ENCODE measurements at places on chromosomes 4 and X.

DNA sequence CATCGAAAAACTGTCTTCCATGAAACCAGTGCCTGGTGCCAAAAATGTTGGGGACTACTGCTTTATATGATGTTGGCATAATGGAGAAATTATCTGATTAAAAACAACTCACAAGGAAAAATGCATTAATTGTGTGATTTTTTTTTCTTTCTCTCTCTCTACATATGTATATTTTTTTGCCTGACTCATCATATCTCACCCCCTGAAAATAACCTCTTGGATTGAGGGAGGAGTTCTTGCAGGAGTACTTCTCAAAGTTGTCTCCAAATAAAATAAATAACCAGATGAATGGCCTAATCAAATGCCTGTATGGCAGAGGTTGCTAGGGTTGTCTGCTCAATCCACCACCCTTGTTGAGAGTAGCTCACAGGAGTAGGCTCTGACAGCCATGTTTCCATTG is 19.9 kb upstream of the TNIP3 start:
- no peak for DNase-seq

DNA sequence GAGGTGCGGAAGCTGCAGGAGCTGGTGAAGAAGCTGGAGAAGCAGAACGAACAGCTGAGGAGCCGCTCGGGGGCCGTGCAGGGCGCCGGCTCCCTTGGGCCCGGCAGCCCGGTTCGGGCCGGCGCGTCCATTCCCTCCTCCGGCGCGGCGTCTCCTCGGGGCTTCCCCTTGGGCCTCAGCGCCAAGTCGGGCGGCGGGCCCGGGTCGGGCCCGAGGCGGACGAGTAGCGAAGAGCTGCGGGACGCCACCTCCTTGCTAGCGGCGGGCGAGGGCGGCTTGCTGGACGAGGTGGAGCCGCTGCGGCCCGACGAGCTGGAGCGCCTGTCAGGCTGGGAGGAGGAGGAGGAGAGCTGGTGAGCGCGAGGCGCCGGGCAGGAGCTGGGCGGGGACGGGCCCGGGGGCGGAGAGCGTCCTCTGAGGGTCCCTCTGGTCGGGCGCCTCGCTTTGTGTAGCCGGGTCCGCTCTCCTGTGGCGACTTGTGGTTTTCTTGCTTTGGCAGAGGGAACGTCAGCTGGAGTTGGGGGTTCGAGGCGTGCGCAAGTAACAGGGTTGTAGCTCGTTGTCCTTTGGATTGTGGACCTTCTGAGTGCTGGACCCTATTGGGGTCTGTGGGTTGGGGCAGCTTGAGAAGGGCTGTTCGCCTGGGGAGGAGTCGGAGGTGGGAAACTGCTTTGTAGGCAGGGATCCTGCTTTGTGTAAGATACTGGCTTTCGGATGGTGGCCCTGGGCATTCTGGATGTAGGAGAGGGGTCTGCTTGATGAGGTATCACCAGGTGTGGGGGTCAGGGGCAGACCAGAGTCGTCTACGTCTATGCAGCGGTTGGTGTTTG is 662 bp downstream of the SLAIN2 start:
- DNase-seq, result peak; percentile 54

DNA sequence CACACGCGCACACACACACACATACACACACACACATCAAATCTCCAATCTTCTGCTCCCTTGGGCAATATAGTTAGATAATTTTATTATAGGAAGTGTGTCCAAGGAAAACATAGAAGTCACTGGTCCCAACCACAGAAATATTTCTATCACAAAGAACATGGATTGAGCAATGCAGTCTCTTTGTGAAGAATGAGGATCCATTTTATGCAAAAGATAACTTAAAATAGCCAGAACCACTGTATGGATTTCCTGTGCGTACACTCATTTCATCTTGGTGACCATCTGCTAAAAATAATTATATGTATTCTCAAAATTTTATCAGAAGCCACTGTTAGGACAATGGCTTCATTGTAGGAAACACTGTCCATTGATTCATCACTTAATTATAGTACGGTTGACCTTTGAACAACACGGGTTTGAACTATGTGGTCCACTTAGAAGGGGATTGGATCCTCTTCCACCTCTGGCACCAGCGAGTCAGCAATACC is 169.6 kb upstream of the MXRA5 start:
- DNase-seq, result no peak

DNA sequence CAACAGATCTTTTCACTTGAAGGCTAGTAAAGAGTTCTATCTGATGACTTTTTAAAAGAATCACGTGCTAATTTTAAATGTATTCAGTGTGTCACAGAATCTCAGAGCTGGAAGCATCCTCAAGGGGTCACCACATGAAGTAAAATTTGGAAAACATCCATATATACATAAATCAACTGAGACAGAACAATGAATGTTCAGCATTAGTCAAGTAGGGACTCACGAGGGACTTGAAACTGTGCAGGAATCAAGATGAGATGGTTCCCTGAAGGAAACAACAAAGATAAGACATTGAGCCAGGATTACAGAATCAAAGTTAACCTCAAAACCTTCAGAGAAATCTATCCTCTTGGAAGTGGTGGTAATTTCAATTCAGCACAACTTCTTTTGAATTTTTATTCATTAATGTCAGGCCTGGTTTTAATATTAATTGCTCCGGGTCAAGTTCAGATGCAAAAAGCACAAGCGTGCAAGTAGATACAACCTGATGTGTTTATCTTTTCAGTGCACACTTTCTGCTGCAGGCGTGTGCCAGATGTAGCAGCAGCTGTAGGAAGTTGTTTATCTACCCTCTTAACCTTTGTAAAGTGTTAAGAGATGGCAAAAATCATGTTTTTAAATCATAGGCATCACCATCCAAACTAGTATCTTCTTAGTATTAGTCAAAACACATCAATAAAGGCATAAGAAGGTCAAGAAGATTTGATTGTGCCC is 87.7 kb upstream of the SRD5A3 start:
- DNase-seq, result no peak

DNA sequence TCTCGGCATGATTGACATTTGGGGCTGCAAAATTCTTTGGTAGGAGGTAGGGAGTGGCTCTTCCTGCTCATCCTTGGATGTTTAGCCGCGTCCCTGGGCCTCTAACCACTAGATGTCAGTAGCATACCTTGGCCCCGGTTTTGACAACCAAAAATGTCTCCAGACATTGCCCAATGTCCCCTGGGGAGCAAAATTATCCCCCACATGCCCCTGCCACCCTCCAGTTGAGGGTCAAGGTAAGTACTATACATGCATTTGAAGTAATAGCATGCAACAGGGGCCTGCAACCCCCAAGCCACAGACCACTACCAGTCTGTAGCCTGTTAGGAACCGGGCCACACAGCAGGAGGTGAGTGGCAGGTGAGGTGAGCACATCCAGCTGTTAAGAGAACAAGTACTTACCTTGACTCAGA is 17.6 kb upstream of the KIAA1210 start:
- DNase-seq, result no peak

- DNase-seq, result no peak
Observed at GRCh38 chr4:71296945-71297344, 41.9 kb upstream of the SLC4A4 start.

- no peak for DNase-seq
Observed at GRCh38 chr4:119490335-119490734, 138.3 kb downstream of the PDE5A start.

DNA sequence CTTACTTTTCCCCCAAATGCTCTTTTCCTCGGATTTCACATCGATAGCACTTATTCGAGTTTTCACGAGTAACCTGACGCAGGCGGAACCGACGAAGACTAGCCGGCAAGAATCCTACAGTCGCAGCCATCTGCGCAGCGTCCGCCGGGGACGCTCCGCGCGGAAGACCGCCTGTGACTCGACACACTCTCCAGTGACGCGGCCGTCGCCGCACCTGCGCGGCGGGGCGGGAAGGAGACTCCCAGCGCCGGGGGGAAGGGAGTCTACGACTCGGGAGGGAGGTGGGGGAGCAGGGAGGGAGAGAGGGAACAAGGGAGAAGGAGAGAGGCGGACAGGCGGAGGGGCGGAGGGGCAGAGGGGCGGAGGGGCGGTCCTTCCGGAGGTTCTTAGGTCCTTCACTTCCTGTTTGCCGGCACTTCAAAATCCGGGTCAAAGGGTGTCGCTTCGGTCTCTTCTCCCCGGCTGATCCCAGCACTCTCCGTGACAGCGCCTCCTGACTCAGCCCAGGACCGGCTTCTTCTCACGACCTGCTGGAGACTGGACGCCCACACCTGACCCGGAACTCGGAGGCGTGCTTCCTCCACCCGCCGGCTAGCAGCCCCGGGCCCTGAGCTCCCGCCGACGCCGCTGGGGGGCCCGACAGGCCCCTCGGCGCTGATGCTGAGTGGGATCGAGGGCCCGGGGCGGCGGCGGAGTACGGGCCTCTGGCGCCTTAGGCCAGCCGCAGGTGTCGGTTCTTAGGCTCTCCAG is at the start of gene USP38:
TSS of gene USP38 (plus strand) at position 415 of the 750 bp plus-strand sequence. CDS start 534 bp downstream, outside the sequence.
- peak; percentile 88 for DNase-seq

DNA sequence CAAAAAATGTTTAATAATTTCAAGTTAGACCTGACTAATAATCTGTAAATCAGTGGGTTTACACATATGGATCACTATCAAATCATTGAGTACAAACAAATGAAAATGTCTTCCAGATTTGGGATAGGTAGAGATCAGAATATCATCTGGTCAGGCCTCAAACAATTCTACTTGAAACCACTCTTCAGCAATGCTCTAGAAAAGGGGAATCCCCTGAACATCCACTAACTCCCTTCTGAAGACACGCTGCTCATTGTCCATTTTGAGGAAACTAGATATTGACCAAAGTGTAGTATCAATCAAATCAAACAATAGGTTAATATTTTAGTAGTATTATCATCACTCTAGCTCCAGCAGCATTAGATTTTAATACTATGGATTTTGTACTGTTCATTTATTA is 46.3 kb downstream of the SULT1E1 start:
- DNase-seq, result no peak

GRCh38 chr4:146436423-146437162 is 85.1 kb downstream of the SLC10A7 start:
- no peak for DNase-seq

DNA sequence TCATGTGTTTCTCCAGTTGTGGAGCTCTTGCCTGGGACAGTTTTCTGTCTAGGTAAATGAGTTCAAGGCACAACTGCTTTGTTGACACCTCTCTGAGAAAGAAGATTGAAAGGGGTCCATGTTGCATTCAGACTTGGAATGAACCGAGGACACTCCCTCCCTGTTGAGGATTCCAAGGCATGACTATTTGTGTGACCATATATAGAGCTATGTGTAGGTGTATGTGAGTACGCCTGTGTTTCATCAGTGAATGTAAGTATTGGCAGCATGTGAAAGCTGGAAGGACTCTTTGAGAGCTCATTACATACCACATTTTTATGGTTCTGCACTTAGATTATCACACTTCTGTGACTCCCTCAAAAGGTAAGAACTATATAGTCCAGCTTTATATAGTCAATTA is 3.4 kb downstream of the HEPH start:
- DNase-seq, result no peak

GRCh38 chr4:95417531-95417930 is 131.2 kb downstream of the UNC5C start:
- no peak for DNase-seq

DNA sequence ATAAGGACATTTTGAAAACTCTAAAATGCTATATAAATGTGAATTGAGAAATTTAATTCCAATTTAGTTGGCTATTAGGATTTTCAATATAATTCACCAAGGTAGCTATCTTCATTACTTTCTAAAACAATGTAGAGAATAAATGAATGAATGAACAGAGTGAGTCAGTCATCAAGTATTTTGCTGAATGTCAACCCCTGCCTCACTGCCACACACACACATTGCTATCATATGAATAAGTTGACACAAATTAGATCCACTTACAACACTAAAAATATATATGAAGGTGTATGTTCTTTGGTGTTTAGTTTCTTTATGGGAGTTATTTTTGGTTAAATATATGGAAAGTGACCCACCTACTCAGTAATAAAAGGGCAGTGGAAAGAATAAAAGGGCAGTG is 141.4 kb upstream of the SMIM10 start:
- DNase-seq, result no peak

GRCh38 chr4:21879187-21879586 is 69.4 kb downstream of the KCNIP4 start:
- DNase-seq, result no peak

DNA sequence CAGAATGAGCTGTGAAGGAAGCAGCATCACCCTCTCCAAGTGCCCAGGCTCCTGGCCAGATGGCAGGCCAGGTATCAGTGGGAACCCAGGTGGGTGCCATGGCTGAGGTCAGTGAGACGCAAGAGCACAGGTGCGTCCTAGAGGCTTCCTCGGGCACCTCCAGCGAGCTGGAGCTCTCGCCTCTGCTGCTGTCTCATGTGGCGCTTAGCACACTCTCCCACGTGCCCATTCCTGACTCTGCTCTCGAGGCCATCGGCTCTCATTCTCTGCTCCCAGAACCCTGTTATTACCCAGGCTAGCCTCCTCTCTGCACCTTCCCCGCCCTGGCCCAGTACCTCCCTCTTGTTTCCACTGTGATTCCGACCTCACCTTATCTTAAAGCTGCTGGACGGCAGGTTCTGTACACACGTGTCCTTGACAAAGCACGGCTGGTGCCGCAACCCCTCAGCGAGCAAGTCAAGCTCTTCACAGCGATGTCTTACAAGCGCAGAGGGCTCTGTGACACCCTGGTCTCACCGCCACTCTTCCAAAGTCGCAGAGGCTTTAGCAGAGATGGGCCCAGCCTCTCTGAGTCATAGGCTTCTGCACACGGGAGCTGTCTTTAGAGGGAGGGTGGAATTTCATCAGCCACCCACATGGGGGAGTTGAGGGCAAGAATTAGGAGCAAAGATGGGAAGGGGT is 15.4 kb upstream of the MSANTD1 start:
- DNase-seq, result no peak

GRCh38 chr4:127631420-127631819 is 1.3 kb upstream of the INTU start:
- DNase-seq, result no peak

- no peak for DNase-seq
Observed at GRCh38 chr4:14726877-14727361, 275.4 kb upstream of the CPEB2 start.

DNA sequence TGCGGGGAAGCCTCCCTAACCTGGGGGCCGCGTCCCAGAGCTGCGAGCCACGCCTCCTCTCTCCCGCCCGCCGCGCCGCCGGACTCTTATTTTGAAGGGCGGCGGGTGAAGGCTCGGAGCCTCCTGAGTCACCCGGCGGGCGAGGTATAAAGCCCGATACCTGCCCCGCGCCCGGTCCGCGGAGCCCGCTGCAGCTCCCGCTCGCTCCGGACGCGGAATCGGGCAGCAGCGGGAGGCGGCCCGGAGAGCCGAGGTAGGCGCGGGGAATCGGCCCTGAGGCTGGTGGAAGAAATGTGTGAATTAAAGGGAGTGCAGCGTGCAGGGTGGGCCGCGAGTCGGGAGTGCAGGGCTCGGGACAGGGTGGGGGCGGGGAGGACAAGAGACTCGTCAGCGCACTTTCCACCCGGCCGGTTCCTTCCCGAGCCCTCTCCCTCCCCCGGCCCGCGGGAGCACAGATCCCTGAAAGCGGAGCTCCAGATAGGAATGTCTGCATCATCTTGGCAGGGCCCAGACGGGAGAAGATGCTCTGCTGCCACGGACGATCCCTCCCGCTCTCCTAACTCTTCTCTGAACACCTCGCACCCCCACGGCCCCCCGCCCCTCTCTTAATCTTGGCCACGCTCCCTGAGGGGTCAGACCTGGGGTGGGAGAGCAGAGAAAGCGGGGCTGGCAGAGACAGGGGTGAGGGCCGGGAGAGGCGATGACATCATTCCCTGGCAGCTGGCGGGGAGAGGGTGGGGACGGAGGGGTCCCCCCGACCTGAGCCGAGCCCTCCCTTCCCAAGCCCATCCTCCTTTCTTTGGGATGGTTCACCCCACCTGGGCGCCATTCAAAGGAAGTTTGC is 177.9 kb downstream of the CBR4 start:
- peak; percentile 71 for DNase-seq

Data from activated CD4-positive, alpha-beta memory T cell treated with anti-CD3 and anti-CD28 coated beads, Interleukin-2, amount 10 ng/mL, durations not matched to agents 7 days and 5 days (primary cell).